ENCODE measurements at places on chromosomes 2 and 18.

GRCh38 chr2:64654063-64654811 lies 524 bp upstream of the SERTAD2 start:
- peak; percentile 97 for DNase-seq

GRCh38 chr2:165645930-165646831 lies 147.9 kb downstream of the GALNT3 start:
- peak; percentile 29 for DNase-seq

DNA sequence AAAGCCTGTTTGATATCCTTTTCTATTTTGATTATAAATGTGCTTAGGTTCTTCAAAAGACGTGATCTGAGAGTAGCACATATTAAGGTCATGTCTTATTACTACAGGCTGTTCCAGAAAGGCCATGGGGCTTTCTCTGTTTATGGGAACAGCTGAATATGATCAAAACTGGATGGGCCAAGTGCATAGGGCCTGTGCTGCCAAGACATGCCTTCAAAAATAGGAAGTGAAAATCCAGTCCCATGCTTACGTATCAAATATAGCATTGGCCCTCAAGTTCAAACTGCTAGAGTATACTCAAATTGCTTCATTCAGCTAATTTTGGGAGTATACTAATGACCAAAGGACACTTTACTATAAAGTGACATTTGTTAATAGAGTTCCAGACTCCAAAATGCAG lies 24.1 kb downstream of the SLC25A52 start:
- no peak for DNase-seq

GRCh38 chr2:233358335-233358734 lies 4.0 kb downstream of the DGKD start:
- no peak for DNase-seq

DNA sequence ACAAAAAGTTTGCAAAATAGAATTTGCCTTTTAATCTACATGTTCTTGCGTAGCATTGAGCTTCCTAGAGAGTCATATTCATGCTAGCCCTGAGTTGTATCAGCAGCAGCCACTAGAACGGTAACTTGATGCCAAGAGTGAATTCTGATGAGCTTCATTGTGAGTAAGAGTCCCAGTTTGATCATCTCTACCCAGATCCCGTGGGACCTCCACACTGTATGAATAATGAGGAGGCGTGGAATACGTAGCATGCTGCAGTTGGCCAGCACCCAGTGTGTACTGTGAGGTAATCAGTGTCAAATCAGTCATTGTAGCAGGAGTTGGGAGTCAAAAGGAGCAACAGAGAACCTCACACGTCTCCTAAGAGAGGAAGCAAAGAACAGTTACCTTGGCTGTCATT lies 197.9 kb downstream of the NEDD4L start:
- peak; percentile 94 for DNase-seq

DNA sequence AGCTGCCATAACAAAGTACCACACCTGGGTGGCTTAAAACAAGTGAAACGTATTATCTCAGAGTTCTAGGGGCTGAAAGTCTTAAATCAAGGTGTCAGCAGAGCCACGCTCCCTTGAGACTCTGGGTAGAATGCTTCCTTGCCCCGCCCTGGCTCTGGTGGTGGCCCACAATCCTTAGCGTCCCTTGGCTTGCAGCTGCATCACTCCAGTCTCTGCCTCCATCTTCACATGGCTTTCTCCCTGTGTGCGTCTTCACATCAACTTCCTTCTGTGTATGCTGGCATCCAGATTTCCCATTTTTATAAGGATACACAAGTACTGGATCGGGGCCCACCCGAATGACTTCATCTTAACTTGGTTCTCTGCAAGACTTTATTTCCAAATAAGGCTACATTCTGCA lies 62.5 kb downstream of the MRO start:
- no peak for DNase-seq

GRCh38 chr2:122261911-122262310 lies 506.5 kb downstream of the TSN start:
- no peak for DNase-seq

DNA sequence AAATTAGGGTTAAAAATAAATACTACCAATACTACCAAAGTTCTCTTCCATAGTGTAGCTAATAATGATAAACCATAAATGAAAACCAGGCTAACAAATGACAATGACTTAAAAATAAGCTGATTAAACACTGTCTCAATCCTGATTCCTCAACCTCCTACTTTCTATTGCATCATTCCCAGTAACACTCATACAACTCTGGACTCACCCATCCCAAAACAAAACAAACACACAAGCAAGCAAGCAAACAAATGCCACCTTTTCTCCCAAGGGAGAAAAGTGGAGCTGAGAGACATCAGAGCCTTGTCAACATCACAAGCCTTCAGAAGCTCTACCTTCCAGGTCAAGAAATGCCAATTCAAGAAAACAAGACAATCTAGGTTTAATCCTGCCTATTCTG lies 620.7 kb downstream of the NYAP2 start:
- DNase-seq, result no peak

DNA sequence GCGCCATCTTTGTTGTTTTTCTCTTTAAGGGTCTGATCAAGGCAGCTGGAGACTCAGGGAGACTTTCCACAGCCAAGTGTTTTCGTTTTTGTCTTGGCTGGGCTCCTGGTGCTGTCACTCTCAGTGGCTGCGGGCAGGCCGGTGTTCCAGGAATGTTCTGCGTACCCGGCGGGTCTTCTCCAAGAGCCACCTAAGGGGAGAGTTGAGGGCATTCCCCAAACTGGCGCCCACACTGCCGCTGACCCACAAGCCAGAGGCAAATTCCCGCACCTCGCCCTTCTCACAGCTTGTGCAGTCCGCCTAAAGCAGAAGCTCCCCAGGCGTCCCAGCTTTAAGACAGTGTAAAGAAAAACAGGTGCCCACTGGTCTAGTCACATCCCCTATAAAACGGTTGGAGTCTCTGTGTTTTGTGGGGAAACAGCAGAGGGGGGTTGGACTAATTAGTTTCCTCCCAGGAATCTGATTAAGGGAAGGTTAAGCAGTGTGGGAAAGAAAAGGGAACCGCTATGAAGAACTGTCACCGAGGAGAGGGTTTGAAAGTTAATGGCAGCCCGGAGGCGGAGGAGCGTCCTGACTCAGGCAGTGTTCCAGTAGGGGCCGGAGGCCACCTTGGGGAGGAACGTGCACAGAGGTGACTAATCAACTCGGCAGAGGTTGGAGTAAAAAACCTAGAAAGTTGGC lies 224.5 kb downstream of the SLC4A3 start:
- DNase-seq, result no peak

GRCh38 chr2:16655445-16655837 lies 10.2 kb downstream of the CYRIA start:
- no peak for DNase-seq

- DNase-seq, result no peak
These were observed 140.3 kb upstream of the RASGRP3 start for GRCh38 chr2:33336036-33336625.

DNA sequence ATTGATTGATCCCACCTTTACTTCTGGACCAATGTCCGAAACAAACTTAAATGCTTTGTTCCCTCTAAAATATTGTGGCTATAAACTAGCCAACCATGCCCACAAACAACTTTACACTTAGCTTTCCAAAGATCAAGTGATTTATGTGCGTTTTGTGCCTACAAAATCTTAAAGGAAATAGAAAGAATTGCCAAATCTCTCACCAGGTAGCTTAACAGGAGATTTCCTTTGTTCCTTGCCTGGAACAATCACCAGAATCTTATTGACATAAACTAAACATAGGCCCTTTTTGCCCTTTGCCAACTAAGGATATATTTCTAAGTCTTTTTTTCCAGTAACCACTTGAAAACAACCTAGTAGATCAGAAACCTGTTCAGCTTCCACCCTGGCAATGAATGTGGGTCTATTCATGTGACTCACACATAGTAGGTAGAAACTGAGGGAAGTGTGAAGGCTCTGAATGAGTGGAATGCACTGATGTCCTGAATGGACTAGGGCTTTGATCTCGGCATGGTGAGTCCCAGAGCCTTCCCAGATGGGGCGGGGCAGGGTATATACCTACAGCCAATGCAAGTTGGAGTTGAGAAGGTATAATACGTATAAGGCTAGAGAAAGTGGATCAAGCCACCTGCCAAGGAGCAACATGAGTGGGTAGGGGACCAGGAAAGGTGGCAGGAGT lies 94.6 kb upstream of the PPP1CB start:
- DNase-seq, result no peak

DNA sequence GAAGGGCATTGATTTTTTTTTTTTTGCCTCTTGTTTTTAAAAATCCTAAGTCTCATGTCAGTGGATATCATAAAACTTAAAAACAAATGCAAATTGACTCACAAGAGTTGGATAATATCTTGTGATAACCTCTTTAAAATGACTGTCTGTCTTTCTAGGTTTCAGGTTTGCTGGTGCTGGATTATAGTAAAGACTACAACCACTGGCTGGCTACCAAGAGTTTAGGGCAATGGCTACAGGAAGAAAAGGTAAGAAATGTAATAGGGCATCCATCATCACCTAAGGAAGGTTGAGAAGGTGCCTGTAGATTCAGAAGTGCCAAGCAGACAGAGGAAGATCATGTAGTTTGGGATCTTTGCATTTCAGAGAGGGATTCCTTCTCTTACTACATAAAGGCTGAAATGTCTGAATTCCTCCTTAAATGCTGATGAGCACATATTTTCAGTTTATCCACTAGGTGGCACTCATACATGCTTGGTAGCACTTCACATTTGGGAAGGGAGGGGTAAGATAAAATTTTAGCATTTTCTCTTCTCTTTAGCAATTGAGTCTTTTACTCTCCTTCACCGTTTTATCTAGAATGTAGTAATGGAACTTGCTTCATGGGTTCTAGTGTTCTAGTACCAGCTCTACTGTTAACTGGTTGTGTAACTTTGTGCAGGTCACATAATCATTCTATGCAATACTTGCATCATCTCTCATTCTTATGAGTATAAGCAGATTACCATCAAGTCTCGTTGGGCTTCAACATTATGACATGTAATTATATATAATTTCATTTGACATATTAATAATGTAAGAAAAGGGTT lies 21.1 kb downstream of the CPS1 start:
- peak; percentile 55 for DNase-seq

Measured in fibroblast of skin of scalp (primary cell).